ENCODE measurements at places on chromosomes 2 and 18. TPM values are rescaled to one million over a fixed set of nuclear protein-coding genes. Genes with fewer than 3 reads are reported as not detected.

The ZNF804A gene
- total RNA-seq, result 0.82 TPM

The TTN gene
- total RNA-seq, result 0.41 TPM

The TSPYL6 gene
- total RNA-seq, result 0.06 TPM

The KCNG2 gene
- total RNA-seq, result not detected

The CD226 gene
- under 0.01 TPM for total RNA-seq

The DNER gene
- 13.4 TPM for total RNA-seq

The NPC1 gene
- total RNA-seq, result 62.0 TPM

The COPS8 gene
- total RNA-seq, result 133 TPM

The MEX3C gene
- 47.4 TPM for total RNA-seq

The ADGRF3 gene
- total RNA-seq, result 0.58 TPM

The ALLC gene
- total RNA-seq, result not detected

The TUBB8B gene
- not detected for total RNA-seq

The ZNF396 gene
- total RNA-seq, result 0.53 TPM

The MARCO gene
- not detected for total RNA-seq

The SLC9A4 gene
- not detected for total RNA-seq

The NFU1 gene
- total RNA-seq, result 36.3 TPM

The ICOS gene
- total RNA-seq, result not detected

The ACOXL gene
- 0.10 TPM for total RNA-seq

The NEURL3 gene
- 0.68 TPM for total RNA-seq

The NR4A2 gene
- total RNA-seq, result 0.58 TPM

The GAREM1 gene
- total RNA-seq, result 0.82 TPM

The PRKAG3 gene
- total RNA-seq, result not detected

The ANKRD30BL gene
- total RNA-seq, result not detected

The SERPINB12 gene
- not detected for total RNA-seq

The CNTNAP5 gene
- not detected for total RNA-seq

The TMEM37 gene
- 5.5 TPM for total RNA-seq

The NOSTRIN gene
- total RNA-seq, result 20.1 TPM

The GALNT5 gene
- 0.48 TPM for total RNA-seq

The OTOS gene
- total RNA-seq, result not detected

The LRATD1 gene
- total RNA-seq, result 17.1 TPM

The TCF23 gene
- total RNA-seq, result not detected

The ATP8B1 gene
- total RNA-seq, result 56.7 TPM

The TEKT4 gene
- total RNA-seq, result not detected

The STK25 gene
- 285 TPM for total RNA-seq

The OTX1 gene
- total RNA-seq, result not detected

The CROCC2 gene
- not detected for total RNA-seq

Data from glomerular endothelial cell (primary cell).